ENCODE measurements at places on chromosomes 5 and 9.
A peak's percentile ranks its signal among the peaks of the same experiment; 100 is the strongest.

- DNase-seq = peak; percentile 93
These were observed 315.0 kb upstream of the TLE4 start for GRCh38 chr9:79256691-79257213.

GRCh38 chr5:32767948-32768467, 56.9 kb downstream of the NPR3 start:
- no peak for DNase-seq

- DNase-seq = peak; percentile 43
These were observed 67.1 kb downstream of the GRAMD2B start for GRCh38 chr5:126490167-126490940.

GRCh38 chr9:105342147-105342505, 97.7 kb downstream of the SLC44A1 start:
- DNase-seq = no peak

DNA sequence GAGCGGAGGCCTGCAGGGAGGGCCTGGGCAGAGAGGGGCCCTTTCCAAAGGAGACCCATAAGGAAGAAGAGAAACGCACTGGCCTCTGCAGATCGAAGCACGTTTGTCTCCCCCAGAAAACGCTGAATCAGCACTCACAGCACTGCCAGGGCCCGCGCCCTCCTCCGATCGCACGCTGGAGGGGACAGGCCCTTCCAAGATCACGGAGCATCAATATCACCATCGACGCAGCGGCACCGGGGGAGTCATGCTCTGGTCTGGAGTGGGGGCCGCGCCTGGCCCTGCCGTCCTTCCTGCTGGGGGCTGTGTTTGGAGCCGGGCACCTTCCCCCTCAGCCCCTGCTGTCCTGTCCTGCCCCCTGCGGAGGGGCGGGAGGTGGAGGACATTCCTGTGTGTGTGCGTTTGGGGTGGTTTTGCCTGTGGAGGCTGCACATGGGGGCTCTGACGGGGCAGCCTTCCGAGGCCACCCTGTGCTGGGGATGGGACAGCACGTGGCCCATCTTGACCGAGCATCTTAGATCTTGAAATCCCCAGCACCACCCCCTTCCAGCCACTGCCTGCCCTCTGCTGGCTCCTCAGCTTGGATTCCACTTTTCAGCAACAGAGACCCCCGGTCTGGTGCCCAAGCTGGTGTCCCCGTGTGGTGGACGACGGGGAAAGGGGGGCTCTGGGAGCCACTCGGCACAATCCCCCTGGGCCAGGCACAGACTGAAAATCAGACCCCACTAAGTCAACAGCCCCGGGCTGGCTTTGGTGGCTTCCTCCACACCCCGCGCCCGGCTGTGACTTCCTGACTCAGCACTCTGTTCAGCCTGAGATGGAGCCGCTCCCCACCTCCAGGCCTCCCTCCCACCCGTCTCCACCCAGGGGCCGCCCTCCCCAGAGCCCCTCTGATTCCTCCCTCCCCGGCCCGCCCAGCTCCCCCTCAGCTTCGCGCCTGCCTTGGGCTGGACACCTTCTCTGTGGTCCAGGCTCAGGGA, 8.3 kb downstream of the TMEM250 start:
- DNase-seq = no peak

- peak; percentile 76 for DNase-seq
These were observed 54.4 kb downstream of the GNAQ start for GRCh38 chr9:77977210-77977611.

DNA sequence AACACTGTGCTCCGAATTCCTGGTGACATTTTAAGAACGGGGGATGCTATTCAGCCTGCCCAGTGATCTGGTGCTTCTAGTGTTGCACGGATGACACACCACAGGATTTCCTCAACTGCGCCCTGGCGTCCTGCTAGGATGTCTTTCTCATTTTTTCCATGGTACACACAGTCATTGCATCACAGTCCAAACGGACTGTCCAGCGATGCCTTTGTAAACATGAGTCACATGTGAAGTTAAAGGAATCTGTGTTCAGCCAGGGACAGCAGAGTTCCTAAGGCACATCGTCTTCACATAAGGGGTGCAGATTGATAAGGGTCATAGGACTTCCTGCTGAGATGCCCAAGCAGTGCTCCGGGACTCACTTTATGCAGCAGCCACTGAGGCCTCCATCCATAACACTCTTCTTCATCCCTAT, 9.3 kb upstream of the PTPN3 start:
- no peak for DNase-seq

DNA sequence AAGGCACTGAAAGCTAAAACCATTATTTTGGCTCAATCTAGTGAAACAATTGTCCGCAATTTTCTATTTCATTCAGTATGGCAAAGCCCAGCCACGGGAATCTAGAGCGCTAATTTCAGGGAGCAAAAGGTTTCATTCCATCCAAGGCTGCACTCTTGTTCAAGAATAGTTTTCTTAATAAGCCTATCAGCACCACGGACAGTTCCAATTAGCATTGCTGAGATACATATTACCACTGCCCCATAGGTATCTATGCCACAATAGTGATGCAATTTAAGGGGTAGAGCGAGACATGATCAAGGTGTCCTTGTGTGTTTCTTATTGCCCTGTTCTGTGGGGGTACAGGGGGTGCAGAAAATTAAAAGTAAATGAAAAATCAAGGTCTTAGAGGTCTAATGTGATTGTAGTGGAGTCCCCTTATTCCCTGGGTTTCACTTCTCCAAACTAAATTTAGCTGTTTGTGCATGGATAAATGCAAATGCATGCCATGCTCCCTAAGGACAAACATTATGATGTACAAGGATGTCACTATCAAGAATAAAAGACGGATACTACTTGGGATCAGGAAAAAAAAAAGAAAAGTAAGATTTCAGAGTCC, 45.5 kb downstream of the SPOCK1 start:
- DNase-seq = peak; percentile 65

DNA sequence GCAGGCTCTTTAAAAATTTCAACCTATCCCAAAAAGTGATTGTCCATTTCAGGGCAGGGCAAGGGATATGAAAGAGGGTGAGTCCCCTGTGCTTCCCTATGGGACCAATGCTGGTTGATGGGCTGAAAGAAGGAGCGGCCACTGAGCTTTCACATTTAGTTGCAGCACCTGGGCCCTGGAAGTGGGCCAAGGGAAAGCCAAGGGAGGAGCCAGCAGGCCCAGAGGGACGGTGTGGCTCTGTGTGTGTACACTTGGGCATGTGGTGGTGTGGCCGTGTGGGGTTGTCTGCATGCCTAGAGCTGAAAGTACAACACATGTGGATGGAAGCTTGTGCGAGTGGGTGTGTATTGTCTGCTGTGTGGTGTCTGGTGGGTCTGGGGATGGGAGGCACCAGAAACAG, 14.0 kb upstream of the PSMD5 start:
- DNase-seq = no peak

GRCh38 chr5:13708432-13708831, 236.1 kb downstream of the DNAH5 start:
- no peak for DNase-seq

GRCh38 chr9:8871796-8872445, 1072.3 kb upstream of the DMAC1 start:
- DNase-seq = no peak

DNA sequence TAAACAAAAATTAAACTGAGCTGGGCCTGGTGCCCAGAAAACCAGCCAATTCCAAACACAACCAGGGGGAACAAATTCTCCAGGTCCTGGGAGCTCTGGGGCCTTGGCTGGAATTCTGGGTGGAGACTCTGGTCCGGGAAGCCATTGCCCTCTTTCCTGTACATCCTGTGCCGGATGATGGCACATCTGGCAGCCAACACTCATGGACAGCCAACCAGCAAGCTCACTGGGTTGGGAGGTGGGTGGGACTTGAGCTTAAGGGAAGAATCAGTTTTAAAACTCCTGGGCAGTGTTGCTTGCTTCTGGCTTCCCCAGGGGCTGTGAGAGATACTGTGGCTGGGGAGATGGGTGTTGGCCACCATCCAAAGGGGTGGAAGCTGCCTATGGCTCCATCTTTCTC, 56.1 kb downstream of the PCDH1 start:
- DNase-seq = peak; percentile 30

GRCh38 chr9:69223605-69224004, 49.5 kb downstream of the TJP2 start:
- DNase-seq = peak; percentile 68
